Progenitor cell of endocrine pancreas (in vitro differentiated cells): ENCODE measurements at places on chromosomes 6 and 20.

GRCh38 chr20:50515471-50516106 is 5.4 kb downstream of the PTPN1 start:
- DNase-seq, result no peak

DNA sequence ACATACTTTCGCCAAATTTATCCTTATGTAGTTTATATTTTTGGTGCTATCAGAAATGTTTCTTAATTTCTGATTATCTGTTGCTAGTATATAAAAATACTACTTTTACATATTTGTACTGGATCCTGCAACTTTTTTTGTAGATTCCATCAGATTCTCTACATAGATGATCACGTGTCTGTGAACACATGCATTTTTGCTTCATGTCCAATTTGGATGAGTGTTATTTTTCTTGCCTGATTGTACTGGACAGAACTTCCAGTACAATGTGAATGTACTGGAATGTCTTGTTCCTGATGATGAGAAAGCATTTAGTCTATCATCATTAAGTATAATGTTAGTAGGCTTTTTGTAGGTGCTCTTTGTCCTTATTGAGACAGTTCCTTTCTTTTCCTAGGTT is 25.0 kb upstream of the SSR1 start:
- no peak for DNase-seq

- DNase-seq, result no peak
Measured at GRCh38 chr6:79076160-79076559, 1.9 kb downstream of the PHIP start.

GRCh38 chr6:75418233-75418632 is 75.4 kb downstream of the FILIP1 start:
- DNase-seq, result no peak

- no peak for DNase-seq
Measured at GRCh38 chr6:1574083-1574761, 35.5 kb upstream of the FOXC1 start.

- DNase-seq, result no peak
Measured at GRCh38 chr6:164887660-164888059, 421.7 kb downstream of the C6orf118 start.

DNA sequence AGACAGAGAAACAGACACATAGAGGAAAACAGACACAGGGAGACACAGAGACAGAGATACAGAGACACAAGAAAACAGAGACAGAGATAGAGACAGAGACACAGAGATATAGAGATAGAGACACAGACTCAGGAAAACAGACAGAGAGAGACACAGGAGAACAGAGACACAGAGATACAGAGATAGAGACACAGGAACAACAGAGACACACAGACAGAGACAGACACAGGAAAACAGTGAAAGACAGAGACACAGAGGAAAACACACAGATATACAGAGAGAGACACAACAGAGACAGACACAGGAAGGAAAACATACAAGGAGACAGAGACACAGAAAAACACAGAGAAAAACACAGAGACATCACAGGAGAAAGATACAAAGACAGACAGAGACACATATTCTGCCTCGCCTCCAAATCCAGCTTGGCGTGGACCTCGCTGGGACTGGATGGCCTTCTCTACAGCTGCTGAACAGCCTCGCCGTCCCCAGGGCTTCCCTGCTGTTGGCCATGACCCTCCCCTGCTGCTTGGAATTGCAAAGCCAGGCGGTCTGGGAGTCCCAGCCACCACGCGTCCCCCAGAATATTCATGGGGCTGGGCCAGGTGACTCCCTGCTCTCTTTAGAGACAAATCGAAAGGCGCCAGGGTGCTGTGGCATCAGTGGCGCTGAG is 36.8 kb downstream of the NTSR1 start:
- no peak for DNase-seq

GRCh38 chr6:147579667-147580066 is 71.2 kb downstream of the SAMD5 start:
- no peak for DNase-seq

- no peak for DNase-seq
Measured at GRCh38 chr6:20575125-20575524, 40.9 kb downstream of the CDKAL1 start.

DNA sequence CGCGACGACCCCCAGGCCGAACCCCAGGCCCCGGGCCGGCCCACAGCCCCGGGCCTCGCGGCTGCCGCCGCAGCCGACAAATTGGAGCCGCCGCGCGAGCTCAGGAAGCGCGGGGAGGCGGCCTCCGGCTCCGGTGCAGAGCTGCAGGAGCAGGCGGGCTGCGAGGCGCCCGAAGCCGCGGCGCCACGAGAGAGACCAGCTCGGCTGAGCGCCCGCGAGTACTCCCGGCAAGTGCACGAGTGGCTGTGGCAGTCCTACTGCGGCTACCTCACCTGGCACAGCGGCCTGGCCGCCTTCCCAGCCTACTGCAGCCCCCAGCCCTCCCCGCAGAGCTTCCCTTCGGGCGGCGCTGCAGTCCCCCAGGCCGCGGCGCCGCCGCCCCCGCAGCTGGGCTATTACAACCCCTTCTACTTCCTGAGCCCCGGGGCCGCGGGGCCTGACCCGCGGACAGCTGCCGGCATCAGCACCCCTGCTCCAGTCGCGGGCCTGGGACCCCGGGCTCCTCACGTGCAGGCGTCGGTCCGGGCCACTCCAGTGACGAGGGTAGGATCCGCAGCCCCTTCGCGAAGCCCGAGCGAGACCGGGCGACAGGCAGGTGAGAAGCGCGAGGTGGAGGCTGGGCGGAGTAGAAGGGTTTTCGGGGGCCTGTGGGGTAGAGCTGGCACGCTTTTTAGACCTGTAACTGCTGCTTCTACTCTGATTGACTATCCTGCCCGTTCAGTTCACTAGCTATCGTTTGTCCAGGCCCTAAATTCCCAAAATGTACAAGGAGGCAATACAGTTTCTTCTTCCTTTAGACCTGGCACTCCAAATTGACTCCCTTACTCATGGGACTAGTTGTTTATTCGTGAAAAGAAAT is 654 bp downstream of the FAM8A1 start:
- DNase-seq, result peak; percentile 53

GRCh38 chr20:25315418-25316210 is 67.7 kb downstream of the PYGB start:
- no peak for DNase-seq

- DNase-seq, result no peak
Measured at GRCh38 chr6:15106958-15107643, 138.8 kb upstream of the JARID2 start.

DNA sequence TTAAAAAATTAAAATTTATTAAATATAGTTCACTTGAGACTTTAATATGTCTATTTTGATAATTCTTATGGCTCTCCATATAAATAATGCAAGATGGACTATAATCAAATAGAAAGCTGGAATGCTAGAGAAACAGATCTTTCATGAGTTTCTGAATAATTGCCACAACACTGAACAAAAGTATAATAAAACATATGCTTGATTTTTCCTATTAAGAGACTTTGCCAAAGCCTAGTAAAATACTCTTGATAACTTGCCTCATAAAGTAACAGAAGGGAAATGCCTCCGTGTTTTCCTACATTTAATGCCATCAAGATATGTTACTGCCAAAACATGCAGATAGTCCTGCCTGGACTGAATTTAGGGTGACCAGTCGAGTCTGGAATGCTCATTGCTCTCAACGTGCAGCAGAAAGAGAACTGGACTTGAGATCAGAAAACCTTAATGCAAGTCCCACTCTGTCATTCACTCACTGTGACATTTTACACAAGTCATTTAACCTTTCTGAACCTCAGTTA is 153.2 kb downstream of the AIG1 start:
- no peak for DNase-seq

GRCh38 chr6:34393191-34393965 is 909 bp upstream of the NUDT3 start:
- no peak for DNase-seq

- no peak for DNase-seq
Measured at GRCh38 chr20:7375905-7376304, 564.4 kb downstream of the HAO1 start.

GRCh38 chr20:11516448-11516847 is 401.2 kb upstream of the BTBD3 start:
- DNase-seq, result no peak

- DNase-seq, result no peak
Measured at GRCh38 chr20:38435555-38435939, 419 bp upstream of the SNHG17 start.

GRCh38 chr6:153210083-153210482 is 79.0 kb upstream of the RGS17 start:
- DNase-seq, result no peak

DNA sequence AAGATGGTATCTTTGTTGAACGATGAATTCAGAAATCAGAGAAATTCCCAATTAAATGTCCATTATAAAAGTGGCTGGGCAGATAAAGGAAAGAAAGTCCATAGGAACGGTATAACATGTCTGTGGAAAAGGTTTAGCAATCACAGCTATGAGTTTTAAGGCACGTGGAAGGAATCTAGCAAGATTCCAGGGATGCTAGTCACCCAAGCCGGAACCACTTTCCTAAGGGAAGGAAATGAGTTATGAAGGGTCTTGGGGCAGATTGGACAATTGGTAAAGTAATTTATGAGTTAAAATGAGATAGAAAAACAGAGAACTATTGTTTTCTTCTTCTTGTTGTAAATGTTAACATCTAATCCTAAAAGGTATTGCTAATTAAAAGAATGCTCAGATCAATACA is 384.8 kb downstream of the ADGRB3 start:
- DNase-seq, result no peak

- no peak for DNase-seq
Measured at GRCh38 chr6:39951716-39952115, 17.5 kb upstream of the MOCS1 start.

GRCh38 chr6:131101911-131102680 is 33.2 kb upstream of the AKAP7 start:
- no peak for DNase-seq

- DNase-seq, result no peak
Measured at GRCh38 chr6:76264468-76264867, 192.0 kb upstream of the IMPG1 start.

DNA sequence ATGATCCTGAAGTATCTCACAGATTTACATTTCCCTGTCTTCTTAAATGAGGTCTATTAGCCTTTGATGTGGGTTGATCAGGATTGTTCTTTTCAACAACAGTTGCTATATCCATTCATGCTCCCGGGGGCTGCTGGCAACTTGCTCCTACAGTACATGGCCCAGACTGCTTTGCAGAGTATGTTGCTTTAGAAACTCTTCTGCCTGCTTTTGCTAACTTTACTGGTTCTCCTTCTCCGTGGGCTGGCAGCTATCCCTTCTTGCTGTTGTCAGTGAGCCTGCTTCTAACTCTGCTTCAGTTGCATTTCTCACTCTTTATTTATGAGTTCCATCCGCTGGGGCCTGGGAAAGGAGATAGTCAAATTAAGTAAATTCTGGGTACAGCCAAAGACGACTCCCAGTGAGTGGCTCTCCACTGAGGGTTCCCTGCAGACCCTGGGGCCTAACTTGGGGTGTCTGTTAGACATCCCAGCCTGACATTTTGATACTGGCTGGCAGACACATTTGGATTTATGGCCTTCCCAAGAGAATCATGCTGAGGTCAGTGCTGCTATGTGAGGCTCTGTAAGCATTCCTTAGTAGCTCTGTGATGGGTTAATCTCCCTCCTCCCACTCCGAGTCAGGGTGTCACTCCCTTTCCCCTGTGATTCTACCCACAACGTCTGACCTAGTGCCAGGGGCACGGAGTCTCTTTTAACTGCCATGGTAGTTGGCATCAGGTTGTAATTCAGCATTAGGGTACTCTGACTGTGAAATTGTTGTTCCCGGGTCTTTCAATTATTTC is 73.6 kb downstream of the SLX4IP start:
- DNase-seq, result no peak

DNA sequence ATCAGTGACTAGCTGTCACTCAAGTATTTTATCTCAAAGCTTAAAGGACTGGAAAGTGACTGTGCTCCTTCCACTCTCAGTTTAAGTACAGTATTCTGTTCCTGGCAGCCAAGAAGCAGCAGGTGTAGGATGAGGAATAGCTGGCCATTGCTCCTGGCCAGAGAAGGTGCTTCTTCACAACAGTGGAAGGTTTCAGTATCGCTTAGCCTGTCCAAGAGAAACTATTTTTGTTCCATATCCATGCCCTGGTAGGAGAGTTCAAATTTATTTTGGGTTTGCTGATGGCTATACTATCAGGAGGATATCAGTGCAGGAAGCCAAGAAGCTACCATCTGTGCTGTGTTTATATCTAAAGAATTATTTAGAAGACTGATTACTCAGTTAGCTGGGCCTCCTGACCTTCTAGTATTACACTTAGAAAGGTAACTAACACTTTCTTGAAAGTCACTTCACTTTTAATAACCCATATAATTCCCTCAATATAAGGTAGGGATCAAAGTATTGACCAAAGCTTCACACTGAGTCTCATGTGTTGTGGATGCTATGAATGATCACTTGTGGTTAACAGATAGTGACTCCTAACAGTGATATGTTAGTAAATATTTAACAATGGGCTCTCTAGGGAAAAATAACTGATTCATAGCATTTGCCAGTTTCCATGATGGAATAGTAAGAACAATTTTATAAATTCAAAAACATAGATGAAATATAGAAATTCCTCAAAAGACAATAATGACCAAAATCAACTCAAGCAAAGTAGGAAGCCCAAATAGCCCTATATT is 99.9 kb downstream of the AIG1 start:
- no peak for DNase-seq

GRCh38 chr6:134199848-134200606 is 117.9 kb downstream of the SGK1 start:
- DNase-seq, result no peak

- no peak for DNase-seq
Measured at GRCh38 chr6:43334466-43335095, 26.0 kb upstream of the CRIP3 start.
